ENCODE measurements at places on chromosomes 2 and 18.

- no peak for DNase-seq
Observed at GRCh38 chr2:229162015-229162414, 109.1 kb downstream of the PID1 start.

- DNase-seq, result no peak
Observed at GRCh38 chr18:60883587-60883986, 449.6 kb upstream of the CDH20 start.

DNA sequence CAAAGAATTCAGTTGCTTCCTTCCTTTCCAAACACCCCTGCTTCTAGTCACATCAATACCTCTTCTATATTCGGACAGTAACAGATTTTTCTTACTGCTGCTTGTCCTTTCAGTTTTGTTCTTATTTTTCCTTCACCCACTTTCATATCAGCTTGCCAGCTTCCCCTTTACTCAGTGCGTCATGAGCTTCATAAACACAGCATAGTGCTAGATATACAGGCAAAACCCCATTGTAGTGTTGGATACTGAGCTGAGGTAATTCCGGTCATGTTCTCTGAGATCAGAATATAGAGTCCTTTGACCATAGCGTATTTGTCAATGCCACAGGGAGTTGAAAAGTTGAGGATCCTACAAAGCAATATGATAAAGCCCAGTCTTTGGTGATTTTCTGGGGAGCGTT is 2.4 kb downstream of the FARP2 start:
- DNase-seq, result no peak

DNA sequence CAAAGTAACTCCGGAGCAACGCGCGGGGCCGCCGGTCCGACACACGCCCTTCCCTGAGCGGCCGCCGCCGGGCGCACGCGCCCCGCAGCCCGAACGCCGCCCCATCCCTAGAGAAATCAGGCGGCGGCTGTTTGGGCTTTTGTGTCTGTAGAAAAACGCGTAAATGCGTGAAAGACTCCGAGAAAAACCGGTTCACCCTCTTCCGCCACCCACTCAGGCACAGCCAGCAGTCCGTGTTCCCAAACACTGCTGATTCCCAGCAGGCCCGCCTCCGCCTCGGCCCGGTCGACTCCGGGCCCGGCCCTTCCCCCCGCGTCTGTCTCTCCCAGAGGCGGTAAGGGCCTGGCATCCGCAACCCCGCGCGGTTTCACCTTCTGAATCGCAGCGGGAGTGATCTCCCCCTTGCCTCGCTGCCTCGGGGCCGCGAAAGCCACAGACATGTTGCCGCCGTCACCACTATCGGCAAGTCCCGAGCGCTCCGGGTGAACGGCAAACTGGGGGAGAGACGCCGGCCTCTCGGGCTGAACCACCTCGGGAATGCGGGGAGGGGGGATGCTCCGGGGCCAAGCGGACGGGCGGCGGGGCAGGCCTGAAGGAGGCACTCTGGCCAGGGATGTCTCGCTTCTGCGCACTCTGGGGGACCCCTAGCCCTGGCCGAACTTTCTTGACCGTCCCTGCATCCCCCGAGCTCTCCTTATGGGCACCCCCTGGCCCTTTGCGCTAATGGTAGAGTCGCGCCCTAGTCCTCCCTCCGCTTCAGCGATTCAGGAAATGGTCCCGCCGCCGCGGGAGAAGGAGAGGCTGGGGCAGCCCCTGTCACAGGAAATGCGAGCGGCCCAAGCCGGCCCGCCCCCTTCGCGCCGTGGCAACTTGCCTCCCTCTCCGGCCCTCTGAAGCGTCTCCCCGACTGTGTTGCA is at the start of gene SS18:
Gene SS18 (minus strand): TSS at position 484 of the 917 bp plus-strand sequence. CDS start 44 bp downstream, at position 440.
- DNase-seq, result peak; percentile 83

- DNase-seq, result no peak
Observed at GRCh38 chr2:8684540-8684877, 2.7 kb downstream of the ID2 start.

- no peak for DNase-seq
Observed at GRCh38 chr2:41934329-41934958, 113.4 kb upstream of the PKDCC start.

DNA sequence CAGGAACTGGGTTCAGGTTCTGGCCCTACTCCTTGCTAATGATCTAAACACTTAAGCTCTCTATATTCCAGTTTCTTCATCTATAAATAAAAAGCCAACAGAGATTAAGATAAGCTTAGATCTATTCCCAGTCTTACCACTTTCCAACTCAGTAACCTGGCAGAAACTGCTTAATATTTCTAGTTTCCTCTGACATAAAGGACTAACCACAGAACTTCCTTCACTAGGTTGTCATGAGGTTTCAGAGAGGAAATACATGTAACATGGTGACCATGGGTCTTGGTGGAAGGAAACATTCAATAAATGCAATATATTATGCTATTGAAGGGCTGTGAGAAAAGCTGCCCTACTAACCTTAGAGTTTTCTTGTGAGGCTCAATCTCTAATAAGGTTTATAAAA is 114.4 kb upstream of the PDE1A start:
- DNase-seq, result no peak

GRCh38 chr2:219125225-219125885 is 35.3 kb downstream of the NHEJ1 start:
- no peak for DNase-seq

GRCh38 chr2:172998547-172999272 is 76.9 kb upstream of the MAP3K20 start:
- no peak for DNase-seq

- DNase-seq, result no peak
Observed at GRCh38 chr2:226551522-226552250, 247.9 kb downstream of the IRS1 start.

GRCh38 chr2:69950241-69950640 is 11.2 kb downstream of the ASPRV1 start:
- DNase-seq, result no peak

DNA sequence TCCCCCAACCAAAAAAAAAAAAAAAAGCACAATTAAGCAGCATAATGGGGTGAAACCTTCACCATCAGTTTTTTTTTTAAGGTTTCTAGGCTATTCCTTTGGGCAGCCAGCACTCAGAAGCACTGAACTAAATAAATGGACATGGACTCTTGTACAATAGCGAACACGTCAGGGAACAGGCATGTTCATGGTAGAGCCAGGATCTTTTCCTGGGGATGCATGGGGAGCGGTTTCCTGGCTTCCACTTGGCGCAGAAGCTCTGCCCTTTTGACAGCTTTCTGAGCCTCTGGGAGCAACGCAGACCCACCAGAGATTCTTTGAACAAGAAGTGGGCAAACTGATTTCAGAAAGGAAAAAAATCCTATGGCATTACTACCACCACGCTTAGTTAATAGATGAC is 35.0 kb downstream of the ALPK2 start:
- DNase-seq, result no peak

DNA sequence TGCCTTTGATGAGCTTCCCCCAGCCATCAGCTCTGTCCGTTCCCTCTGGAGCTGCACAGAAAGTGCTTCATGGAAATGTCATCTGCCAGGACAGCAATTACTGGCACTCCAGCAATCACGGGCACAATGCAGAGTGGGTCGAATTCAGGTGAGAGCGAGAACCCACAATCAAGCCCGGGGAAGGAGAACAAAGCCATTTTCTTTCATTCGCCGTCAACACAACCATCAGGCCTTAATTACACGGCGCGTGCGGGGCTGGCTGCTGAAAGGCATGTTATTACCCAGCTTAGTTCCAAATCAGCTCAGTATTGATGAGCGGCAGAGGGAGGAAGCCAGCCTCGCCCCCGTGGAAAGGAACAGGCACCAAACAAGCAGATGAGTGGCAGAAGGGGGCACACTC is 143.9 kb downstream of the MYT1L start:
- DNase-seq, result no peak

GRCh38 chr2:21103274-21103891 is 20.4 kb upstream of the TDRD15 start:
- no peak for DNase-seq

DNA sequence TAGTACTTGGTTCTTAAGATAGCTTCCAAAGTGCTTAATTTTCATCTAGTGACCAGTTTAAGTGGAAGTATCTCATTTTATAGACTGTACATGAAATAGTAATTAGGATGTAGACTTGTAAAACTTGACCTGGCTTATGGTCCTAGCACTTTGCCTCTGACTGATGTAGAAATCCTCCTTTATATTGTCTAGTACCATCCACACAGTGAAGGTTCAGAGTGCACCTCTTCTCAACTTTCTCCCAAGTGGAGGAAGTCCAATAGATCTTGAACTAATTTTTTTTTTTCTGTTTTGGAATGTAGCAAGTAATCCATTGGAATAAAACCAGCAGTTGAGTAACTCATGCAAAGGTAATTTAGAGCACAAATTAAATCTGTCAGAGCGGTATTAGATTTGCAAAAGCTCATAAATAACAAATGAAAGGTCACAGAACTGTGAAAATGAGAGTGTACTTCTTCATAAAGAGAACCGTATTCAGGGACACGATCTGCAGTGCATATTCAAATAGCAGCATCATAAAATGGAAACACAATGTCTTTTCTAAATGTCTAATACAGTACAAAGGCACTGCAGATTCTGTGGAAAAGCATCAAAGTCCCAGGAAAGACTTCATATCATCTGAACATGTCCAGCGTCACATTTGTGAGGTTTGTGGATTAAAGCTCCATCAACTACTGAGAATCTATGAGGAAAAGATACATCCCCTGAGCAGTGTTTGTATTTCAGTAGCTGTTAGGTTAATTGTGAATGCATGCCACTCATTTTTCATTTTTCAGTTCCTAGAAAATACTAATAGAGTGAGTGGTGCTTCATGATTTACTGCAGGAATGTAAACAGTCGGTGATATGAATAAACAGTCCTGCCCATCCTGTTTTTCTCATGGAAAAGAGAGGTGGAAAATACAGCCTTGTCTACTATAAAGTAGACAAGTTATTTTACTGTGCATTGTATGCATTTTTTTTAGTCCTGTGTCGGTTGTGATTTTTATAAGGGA is 100.7 kb downstream of the LYPD6 start:
- DNase-seq, result no peak

DNA sequence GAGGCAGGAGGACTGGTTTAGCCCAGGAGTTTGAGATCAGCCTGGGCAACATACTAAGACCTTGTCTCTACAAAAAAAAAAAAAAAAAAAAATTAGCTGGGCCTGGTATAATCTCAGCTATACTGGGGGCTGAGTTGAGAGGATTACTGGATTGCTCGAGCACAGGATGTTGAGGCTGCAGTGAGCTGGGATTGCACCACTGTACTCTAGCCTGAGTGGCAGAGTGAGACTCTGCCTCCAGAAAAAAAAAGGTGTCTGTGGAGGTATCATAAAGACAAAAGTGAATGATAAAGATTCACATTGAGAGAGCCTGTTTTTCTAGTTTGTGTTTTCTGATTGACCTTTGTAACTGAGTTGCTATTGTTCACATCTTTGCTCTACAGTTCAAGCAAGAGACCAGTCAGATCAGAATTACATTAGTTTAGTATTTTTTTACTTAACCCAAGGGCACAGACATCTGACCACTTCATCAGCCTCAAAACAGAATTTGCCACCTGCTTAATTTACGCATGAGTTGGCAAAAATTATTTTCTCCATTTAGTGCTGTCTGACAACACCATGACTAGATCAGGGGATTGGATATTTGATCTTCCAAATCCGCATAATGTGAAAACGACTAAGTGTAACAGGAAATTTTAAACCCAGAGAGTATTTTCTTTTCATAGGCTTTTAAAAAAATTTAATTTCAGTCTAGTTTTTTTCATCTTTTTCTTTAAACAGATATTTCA is 271.0 kb downstream of the TGIF1 start:
- no peak for DNase-seq

GRCh38 chr18:73945130-73945792 is 202.4 kb downstream of the FBXO15 start:
- no peak for DNase-seq

- DNase-seq, result no peak
Observed at GRCh38 chr2:238693337-238694093, 154.4 kb upstream of the TWIST2 start.

- DNase-seq, result no peak
Observed at GRCh38 chr2:237374284-237375060, 39.5 kb downstream of the COL6A3 start.

- DNase-seq, result no peak
Observed at GRCh38 chr2:143830476-143830875, 689.4 kb downstream of the ZEB2 start.

DNA sequence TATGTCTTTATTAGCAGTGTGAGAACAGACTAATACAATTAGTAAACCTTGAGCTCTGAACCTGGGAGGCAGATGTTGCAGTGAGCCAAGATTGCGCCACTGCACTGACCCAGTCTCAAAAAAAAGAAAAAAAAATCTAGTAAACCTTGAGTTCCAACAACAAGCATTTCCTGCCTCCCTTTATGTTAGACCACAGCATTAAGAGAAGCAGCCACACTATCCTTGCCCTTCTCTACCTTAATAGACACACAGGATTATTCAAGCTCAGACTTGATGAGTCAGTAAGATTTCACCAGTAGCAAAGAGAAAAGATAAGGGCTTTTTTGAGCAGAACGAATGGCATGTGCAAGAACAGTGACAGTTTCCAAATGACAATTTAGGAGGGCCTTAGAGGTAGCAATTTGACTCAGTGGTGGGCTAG is 18.0 kb upstream of the GLS start:
- DNase-seq, result no peak

- no peak for DNase-seq
Observed at GRCh38 chr2:42562474-42563144, 5.8 kb upstream of the MTA3 start.

DNA sequence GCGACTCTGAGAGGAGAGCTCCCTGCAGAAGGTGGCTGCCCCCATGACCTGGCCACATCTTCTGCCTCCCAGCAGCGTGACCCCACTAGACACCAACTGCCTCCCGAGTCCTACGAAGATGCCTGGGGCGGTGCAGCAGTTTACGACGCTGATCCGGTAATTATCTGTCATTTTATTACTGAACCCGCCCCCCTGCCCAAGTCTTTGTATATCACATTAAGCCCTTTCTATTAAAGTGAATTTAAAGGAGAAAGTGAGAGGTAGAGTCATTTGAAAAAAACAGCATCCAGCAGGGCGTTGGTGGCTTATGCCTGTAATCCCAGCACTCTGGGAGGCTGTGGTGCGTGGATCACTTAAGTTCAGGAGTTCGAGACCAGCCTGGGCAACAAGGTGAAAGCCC is 33.4 kb downstream of the ABCG8 start:
- DNase-seq, result no peak

DNA sequence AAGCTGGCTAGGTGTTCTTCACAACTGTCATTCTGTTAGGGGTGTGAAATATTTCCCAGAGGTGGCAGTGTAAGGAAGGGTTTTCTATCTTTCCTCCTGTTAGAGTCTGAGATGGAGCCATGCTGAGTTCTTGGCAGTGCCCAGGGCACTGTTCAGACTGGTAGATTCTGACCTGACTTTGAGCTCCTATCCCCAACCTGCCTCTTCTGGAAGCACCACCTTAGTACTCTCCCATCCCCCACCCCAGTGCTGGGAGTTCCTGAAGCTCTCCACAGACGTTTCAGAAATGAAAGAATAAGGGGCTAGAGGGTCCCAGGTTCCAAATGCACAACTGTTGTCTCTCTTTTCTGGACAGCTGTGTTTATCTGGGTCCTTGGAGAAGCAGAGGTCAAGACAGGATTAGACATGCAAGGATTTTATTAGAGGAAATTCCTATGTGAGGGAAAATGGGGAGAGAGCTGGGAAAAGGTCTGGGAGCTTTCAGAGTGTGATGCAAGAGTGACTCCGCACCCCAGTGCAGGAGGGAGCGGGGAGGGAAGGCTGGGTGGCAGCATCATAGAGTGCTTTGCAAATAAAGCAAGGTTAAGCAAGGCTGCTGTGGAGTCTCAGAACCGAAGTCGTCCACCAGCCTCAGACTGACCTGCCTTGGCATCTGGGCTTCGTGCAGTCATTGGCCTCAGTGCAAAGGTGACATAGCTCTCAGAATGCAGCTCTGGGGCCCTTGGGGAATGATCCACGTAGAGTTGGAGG is 75.5 kb downstream of the SLC4A3 start:
- DNase-seq, result no peak

- DNase-seq, result no peak
Observed at GRCh38 chr2:8307606-8308180, 374.2 kb upstream of the ID2 start.

- DNase-seq, result no peak
Observed at GRCh38 chr2:142586693-142587580, 290.5 kb upstream of the KYNU start.

Data from activated CD4-positive, alpha-beta T cell treated with anti-CD3 and anti-CD28 coated beads for 24 hours (primary cell).